ENCODE measurements at places on chromosomes 16 and 17. TPM values are rescaled to one million over a fixed set of nuclear protein-coding genes. Genes with fewer than 3 reads are reported as not detected.

Gene EPX
- not detected for total RNA-seq

Gene KCNJ2
- 2.4 TPM for total RNA-seq

Gene CDR2L
- total RNA-seq = 13.1 TPM

Gene GFER
- total RNA-seq = 15.7 TPM

Gene KPNA2
- 21.9 TPM for total RNA-seq

Gene TRPV3
- 1.0 TPM for total RNA-seq

Gene RAB11FIP3
- 44.6 TPM for total RNA-seq

Gene OR1A2
- total RNA-seq = not detected

Gene CCL23
- total RNA-seq = 1.3 TPM

Gene SLC38A10
- 104 TPM for total RNA-seq

Gene CTRB2
- total RNA-seq = not detected

Gene CX3CL1
- 164 TPM for total RNA-seq

Gene ZPBP2
- total RNA-seq = not detected

Gene HSD11B2
- total RNA-seq = 0.32 TPM

Gene TOM1L1
- total RNA-seq = 47.2 TPM

Gene CLUH
- 77.7 TPM for total RNA-seq

Gene BBS2
- total RNA-seq = 80.5 TPM

Gene AARSD1
- total RNA-seq = 34.7 TPM

Gene KCNJ16
- total RNA-seq = 0.32 TPM

Gene CORO6
- 21.3 TPM for total RNA-seq

Gene CDT1
- 1.3 TPM for total RNA-seq

Gene KRT25
- total RNA-seq = not detected

Gene KCNH4
- total RNA-seq = not detected

Gene CFAP97D1
- total RNA-seq = not detected

Gene CCDC144A
- 1.8 TPM for total RNA-seq

Gene ZNF267
- 12.8 TPM for total RNA-seq

Gene NOD2
- 3.8 TPM for total RNA-seq

Gene ACSM2A
- total RNA-seq = not detected

Gene GAS7
- total RNA-seq = 21.8 TPM

Gene UBN1
- total RNA-seq = 29.1 TPM

Gene C16orf82
- total RNA-seq = not detected

Gene STAC2
- 121 TPM for total RNA-seq

Gene WNT9B
- 2.4 TPM for total RNA-seq

Gene OMG
- total RNA-seq = not detected

Gene CPD
- 110 TPM for total RNA-seq

Gene ENGASE
- 35.0 TPM for total RNA-seq

Gene NEK8
- 2.9 TPM for total RNA-seq

Gene TPSD1
- 1.6 TPM for total RNA-seq

Gene MATCAP1
- total RNA-seq = 10.9 TPM

Gene PRSS53
- 1.3 TPM for total RNA-seq
